ENCODE measurements at places on chromosomes 6 and 20. TPM values are rescaled to one million over a fixed set of nuclear protein-coding genes. Genes with fewer than 3 reads are reported as not detected.

COL19A1 gene
- 0.01 TPM for polyA plus RNA-seq

RAET1G gene
- 0.24 TPM for polyA plus RNA-seq

MAFB gene
- polyA plus RNA-seq = 11.0 TPM

MYO6 gene
- 1.3 TPM for polyA plus RNA-seq

CEP43 gene
- 9.2 TPM for polyA plus RNA-seq

NOX3 gene
- not detected for polyA plus RNA-seq

ABHD16B gene
- polyA plus RNA-seq = 3.2 TPM

COL11A2 gene
- polyA plus RNA-seq = 0.35 TPM

COQ3 gene
- 19.1 TPM for polyA plus RNA-seq

PNLDC1 gene
- 0.25 TPM for polyA plus RNA-seq

GPX6 gene
- not detected for polyA plus RNA-seq

FRK gene
- 0.44 TPM for polyA plus RNA-seq

BPIFB3 gene
- polyA plus RNA-seq = not detected

GRM4 gene
- not detected for polyA plus RNA-seq

IL20RA gene
- polyA plus RNA-seq = 0.23 TPM

NKAPL gene
- 27.3 TPM for polyA plus RNA-seq

CDSN gene
- polyA plus RNA-seq = not detected

PNPLA1 gene
- 0.04 TPM for polyA plus RNA-seq

IL17A gene
- not detected for polyA plus RNA-seq

EEF1A2 gene
- polyA plus RNA-seq = 1,229 TPM

MROH8 gene
- polyA plus RNA-seq = 3.4 TPM

Data from psoas muscle (tissue), 8 donors.